ENCODE measurements at places on chromosomes 6 and 20.

DNA sequence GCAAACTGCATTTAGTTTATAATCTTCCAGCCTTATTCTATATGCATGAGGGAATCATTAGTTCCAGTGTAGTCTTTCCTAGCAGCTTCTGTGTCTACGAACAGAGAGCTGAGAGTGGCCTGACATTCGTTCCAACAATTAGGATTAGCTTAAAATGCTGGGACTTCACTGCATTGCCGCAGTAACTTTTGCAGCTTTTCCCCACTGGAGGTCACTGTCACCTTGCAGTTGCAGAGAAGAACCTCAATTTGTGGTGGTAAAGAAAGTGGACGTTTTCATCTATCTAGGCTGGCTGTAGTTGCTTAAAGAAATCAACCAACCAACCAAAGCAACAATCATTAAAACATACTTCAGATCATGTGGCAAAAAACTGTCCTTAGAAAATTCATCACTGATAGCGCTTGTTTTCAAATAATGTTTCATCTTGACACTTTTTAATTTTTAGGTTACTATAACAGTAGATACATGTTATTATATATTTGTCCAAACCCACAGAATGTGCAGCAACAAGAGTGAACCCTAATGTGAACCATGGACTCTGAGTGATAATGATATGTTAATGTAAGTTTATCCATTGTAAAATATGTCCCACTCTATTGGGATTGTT lies 12.2 kb downstream of the MYLK4 start:
- peak; percentile 37 for DNase-seq

- no peak for DNase-seq
Observed at GRCh38 chr6:64580346-64580745, 944.7 kb downstream of the PHF3 start.

- DNase-seq: no peak
Observed at GRCh38 chr20:48398506-48399449, 429.0 kb downstream of the PREX1 start.

- DNase-seq: no peak
Observed at GRCh38 chr6:157682856-157683481, 140.1 kb upstream of the SNX9 start.

- DNase-seq: no peak
Observed at GRCh38 chr20:2805689-2806350, 5.4 kb upstream of the CPXM1 start.

GRCh38 chr6:148824291-148824690 lies 77.5 kb downstream of the UST start:
- DNase-seq: no peak

GRCh38 chr20:31723319-31724078 lies 831 bp upstream of the BCL2L1 start:
- DNase-seq: peak; percentile 100

- DNase-seq: no peak
Observed at GRCh38 chr20:49319208-49319809, 41.5 kb upstream of the ZNFX1 start.

DNA sequence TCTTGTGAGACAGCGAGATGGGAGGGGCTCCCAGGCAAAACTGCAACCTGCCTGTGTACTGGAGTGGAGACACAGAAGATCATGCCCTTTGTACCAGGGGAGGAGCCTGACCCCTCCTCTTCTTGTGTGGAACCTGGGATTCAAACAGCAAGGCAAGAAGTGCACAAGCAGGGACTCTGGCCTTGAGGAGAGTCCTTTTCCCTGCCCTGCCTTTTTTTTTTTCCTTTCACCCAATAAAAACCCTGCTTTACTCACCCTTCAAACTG lies 251.8 kb upstream of the OPRM1 start:
- no peak for DNase-seq

DNA sequence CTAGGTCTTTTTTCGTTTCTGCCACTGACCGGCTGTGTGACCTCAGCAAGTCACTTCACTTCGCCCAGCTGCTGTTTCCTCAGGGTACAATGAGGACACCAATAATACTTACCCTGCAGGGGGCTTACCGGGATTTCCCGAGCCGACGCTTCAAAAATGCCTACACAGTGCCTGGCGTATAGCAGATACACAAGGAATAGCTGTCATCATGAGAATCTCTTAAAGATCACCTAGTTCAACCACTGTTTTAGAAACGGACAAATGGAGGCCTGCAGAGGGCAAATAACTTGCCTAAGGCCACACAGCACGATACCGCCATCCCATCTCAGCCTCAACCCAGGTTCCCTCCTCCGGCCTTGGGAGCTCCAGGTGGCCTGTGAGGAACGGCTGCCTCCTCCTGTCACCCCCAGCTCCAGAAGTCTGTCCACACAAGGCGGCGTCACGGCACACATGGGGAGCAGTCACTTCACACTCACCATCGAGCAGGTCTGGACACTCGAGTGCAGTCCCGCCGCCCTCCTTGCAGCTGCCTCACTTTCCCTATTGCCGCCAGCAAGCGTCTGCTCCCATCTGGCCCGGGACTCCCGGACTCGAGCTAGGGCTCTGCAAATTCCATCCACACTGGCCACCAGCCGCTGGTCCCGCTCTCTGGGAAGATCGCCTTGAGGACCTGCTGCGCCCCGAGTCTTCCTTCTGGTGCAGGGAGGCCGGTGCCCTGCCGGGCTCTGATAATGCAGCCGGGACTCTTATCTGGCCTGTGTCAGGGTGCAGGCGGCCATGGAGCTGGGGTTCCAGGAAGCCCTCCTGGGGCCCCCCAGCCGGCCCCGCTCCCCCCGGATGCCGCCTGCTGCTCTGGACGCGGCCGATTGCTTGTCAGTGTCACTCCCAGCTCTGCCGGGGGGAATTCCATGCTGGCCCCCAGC lies at the start of gene RIPOR3:
TSS of gene RIPOR3 (minus strand) at position 893 of the 923 bp plus-strand sequence. CDS start at position 479, 414 bp downstream.
- no peak for DNase-seq

DNA sequence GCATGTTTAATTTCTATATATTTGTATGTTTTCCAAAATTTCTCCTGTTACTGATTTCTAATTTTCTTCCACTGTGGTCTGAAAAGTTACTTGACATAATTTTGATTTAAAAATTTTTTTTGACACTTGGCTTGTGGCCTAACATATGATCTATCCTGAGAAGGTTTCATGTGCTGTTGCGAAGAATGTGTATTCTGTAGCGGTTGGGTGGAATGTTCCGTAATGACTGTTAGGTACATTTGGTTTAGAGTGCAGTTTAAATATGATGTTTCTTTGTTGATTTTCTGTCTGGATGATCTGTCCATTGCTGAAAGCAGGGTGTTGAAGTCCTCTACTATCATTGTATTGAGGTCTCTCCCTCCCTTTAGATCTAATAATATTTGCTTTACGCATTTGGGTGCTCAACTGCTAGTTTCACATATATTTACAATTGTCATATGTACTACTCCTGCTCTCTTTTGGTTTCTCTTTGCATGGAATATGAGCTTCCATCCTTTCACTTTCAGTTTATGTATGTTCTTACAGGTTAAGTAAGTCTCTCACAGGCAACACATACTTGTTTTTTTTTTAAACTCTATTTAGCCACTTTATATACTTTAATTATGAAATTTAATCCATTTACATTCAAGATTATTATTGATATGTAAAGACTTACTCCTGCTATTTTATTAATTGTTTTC lies 19.5 kb upstream of the EDN1 start:
- no peak for DNase-seq

DNA sequence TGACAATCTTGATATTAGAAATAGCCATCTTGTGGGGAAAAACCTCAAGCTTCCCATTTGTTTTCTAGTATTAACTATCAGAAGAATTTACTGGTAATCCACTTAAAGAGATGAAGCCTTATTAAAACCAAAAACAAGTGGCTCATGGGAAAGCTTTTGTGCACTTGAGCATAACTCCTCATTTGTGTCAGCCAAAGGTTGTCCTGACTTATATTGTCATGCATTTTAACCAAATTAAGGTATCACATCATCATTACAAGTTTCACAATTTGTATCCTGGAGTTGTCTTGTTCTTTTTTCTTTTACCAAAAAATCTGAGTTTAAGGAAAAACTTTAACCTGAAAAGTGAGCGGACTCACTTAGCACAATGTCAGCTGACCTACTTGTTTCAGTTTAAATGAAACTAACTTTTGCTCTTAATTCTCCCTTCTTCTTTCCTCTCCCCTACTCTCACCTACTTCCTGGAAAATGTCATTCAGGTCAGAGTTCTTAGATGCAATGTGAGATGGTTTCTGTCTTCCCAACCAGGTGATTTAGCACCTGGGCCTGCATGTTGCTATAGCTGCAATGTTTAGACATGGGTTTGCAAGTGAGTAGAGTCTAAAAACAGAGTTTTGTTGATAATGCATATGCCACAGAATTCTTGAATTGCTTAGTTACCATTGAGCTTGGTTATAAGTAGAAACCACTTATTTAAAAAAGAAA lies 82.8 kb downstream of the TNFAIP3 start:
- no peak for DNase-seq

- no peak for DNase-seq
Observed at GRCh38 chr6:76275746-76276145, 203.3 kb upstream of the IMPG1 start.

- no peak for DNase-seq
Observed at GRCh38 chr20:39206899-39207564, 244.9 kb downstream of the DHX35 start.

Data from right lung (tissue), 10 donors.